Stimulated activated naive CD8-positive, alpha-beta T cell treated with anti-CD3 and anti-CD28 coated beads, Interleukin-15, amount 100 ng/mL, for 72 hours (primary cell): ENCODE measurements at places on chromosomes 16 and 17.

DNA sequence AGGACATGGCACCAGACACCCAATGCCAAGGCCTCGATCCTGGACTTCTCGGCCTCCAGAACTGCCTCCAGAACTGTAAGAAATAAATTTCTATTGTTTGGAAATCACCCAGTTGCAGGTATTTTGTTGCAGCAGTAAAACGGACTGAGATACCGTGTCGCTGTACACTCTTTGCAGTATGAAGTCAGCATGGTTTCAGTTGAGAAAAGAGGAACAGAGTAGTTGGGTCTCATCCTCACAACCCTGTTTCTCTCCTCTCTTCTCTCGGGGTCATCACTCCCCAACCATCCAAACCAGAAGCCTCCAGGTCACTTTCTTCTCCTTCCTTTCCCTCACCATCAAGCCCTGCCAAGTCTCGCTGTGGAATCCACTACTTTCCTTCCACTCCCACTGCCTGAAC lies 77.8 kb downstream of the ADCY9 start:
- DNase-seq, result no peak

GRCh38 chr17:19239544-19239943 lies 2.4 kb downstream of the EPN2 start:
- DNase-seq, result no peak

GRCh38 chr17:68694791-68695485 lies 93.8 kb upstream of the FAM20A start:
- no peak for DNase-seq

- no peak for DNase-seq
These were observed 36.1 kb downstream of the PRKCB start for GRCh38 chr16:23871924-23872323.

DNA sequence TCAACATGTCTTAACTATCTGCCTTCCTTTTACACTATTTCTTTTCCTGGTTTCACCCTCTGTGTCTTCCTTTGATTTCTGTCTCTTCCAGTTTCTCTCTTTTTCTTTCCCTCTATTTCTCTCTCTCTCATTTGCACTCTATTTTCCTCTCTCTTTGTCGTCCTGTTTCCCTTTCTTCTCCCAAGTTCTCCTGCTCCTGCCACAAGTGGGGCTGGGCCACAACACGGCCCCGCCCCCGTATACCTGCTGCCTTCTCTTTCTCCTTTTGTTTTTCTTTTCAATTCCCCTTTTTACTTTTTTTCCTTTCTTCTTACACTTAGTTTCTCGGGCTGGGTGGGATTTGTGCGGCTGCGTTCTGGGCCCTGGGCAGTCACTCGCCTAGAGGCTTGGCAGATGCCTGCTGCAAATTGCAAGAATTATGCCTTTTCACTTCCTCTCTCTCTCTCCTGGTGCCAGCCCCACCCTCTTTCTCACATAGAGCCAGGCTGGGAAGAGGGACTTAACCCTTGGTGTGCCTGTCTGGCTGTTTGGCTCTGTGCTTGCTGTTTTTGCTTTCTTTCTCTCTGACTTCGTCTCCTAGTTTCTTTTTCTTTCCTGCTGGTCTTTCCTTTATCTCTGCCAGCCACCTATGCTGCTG lies 2139.4 kb downstream of the TP53TG3F start:
- DNase-seq, result no peak

DNA sequence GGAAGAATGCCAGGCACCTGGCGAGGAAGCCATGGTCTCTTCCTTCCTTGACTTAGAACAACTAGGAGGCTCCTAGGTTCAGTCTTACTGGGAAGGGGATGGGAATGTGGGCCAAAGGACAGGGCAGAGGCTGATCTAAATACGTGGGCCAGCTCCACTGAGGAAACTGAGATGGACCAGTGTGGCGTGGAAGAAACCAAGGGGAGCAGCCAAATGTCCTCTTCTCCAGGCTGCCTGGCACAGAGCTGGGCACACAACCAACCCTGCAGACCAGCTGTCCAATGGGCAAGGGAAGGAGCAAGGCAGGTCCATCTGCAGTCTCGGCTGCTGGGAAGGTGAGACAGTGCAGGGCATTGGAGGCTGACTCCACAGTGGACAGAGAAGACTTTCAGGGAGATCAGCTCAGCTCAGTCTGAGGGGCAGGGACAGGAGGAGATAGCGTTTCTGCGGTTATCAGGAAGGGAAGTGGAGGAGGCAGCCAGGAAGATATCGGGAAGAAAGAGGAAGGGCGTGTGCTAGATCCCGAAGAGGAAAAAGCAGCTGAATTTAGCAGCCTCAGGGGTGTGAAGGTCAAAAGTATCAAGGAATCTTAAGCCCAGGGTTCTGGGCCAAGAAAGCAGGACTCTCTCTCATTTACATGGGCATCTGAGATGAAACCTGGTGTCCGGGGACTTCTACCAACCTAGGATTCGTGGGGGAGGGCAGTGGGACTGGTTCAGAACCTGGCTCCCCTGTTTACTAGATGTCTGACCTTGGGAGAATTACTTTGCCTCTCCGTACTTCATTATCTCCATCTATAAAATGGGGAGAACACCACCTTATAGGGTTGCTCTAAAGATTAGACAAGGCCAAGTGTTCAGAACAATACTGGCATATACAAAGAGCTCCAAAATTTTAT lies 1.8 kb downstream of the KIFC3 start:
- DNase-seq, result no peak

- no peak for DNase-seq
These were observed 55.1 kb upstream of the PABPN1L start for GRCh38 chr16:88921591-88921990.

DNA sequence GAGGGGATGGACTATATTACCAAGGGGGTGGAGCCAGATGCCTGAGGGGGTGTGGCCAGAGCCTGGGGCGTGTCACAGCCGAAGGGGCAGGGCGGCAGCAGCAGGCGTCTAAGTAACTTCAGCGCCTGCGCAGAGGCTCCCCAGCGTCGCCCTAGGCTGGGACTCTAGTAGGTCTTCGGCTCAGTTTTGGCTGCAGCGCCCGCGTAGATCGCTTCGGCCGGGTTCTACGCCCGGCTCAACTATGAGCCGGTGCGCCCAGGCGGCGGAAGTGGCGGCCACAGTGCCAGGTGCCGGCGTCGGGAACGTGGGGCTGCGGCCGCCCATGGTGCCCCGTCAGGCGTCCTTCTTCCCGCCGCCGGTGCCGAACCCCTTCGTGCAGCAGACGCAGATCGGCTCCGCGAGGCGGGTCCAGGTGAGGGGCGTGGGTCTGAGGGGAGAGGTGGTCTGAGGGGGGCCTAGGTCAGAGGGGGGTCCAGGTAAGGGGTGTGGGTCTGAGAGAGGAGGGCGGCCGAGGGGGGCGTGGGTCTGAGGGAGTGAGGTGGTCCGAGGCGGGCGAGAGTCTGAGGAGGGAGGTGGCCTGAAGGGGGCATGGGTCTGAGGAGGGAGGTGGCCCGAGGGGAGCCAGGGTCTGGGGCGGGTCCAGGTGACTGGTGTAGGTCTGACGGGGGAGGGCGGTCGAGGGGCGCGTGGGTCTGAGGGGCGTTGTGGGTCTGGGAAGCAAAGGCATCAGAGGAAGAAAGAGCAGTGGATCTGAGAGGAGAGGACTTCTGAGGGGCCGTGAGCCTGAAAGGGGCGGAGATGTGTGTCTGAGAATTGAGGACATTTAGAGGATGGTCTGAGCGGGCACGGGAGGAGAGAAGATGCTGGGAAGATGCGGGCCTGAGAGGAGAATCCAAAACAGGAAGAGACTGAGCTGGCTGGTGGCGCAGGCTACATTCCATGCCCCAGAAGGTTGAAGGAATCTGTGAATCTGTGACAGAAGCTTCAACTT lies at the start of gene LPCAT2:
TSS of gene LPCAT2 (plus strand) at position 132 of the 991 bp plus-strand sequence. CDS start at position 242, 110 bp downstream.
- DNase-seq, result peak; percentile 32

DNA sequence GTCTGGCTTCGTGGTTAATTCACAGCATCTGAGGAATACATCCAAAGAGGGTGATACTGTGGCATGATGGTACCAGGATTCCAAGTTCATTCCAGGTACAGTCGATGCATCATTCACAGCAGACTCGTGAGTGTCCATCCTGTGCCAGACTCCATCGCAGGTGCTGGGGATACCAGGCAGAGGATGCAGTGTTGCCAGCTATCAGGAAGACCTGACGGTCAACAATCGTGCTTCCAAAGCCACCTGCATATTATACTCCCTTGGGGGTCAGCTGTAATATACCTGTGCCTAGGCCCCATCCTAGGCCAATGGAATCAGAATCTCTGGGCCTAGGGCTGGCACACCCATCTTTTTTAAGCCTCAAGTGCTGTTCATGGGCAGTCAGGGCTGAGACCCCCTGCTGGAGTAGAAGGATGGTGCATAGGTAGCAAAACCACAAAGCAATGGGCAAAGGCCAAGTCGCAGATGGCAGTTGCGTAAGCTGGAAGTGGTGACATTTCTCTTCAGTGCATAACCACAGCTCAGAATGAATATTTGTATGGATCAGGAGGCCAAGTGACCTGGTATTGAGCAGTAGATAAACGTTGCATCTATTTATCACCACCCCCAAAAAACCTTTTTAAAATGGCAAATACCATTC lies 42.9 kb upstream of the C16orf78 start:
- no peak for DNase-seq

GRCh38 chr17:17666111-17666714 lies 15.0 kb upstream of the RAI1 start:
- DNase-seq, result no peak
